Hindlimb muscle (tissue), 1 donor: ENCODE measurements at places on chromosomes 12 and 14.

GRCh38 chr12:14558473-14558959 is 9.2 kb downstream of the PLBD1 start:
- DNase-seq, result no peak

GRCh38 chr14:103108749-103109207 is 14.3 kb downstream of the EXOC3L4 start:
- DNase-seq, result peak; percentile 63

DNA sequence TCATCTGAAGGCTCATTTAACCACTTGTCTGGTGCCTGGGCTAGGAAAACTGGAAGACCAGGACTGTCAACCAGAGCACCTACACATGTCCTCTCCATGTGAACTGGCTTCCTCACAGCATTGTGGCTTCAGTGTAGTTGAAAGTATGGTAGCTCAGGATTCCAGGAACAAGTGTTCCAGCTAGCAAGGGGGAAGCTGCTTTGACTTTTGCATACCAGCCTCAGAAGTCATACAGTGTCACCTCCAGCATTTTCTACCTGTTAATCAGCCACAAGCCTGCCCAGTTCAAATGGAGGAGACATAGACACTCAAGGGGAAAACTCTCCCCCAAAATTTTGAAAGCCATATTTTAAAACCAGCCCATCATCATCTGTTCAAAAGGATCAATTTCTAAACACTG is 212.8 kb upstream of the CAND1 start:
- DNase-seq, result no peak

DNA sequence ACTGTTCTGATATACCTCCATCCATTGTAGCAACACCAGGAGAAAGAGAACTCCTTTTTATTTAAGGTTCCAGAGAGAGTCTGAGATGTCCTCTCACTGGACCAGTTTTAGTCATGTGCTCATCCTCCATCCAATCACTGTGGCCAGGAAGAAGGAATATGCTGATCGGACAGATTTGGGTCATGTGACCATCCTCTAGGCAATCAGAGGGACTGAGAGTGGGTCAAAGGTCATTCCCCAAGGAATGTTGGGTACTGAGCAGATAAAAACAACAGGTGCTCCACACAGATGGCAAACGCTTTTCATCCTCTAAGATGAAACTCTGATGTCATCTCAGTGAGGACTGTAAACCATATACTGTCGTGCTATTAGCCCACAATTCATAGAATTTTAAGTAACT is 28.8 kb upstream of the RPH3A start:
- DNase-seq, result no peak

GRCh38 chr14:84894254-84894653 is 635.7 kb upstream of the FLRT2 start:
- DNase-seq, result no peak

DNA sequence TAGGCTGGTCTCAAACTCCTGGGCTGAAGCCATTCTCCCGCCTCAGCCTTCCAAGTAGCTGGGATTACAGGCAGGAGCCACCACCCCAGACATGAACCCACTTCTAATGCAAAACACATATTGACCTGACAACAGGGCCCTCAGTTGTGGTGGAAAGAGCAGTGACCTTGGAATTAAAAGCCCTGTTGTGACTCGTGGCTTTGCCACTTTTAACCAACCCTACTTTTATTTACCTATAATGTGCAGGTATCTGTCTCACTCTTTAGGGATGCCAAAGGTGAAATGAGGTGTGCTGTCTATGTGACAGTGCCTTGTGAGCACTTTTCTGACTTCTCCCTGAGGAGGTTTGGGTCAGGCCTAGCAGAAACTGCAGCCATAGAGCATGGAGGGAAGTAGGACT is 132.8 kb upstream of the DNM1L start:
- no peak for DNase-seq

GRCh38 chr12:98745578-98746391 is 100.7 kb downstream of the APAF1 start:
- peak; percentile 63 for DNase-seq
